ENCODE measurements at places on chromosomes 2 and 18.

DNA sequence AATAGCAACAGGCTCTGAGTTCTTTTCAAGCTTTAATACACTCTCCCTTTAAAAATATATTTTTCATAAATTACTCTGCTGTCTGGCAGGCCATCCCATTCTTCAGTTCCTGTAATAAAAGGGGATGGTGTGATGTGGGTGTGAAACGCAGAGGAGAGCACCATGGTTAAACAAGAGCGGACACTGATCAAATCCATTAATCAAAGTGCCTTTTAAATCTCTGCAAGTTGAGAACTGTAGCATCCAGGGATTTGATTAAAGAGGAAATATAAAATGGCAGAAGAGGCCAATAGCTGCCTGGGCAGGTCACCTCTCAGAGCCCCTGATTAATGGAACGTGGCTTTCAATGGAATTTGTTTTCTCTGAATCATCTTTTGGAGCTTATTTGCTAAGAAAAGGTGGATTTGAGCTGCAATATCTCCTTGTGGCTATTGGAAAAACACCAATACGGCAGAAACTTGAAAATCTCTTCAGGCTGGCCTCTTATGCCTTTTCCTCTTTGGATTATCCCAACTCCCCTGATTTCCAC lies 96.9 kb downstream of the ACTR3 start:
- no peak for DNase-seq

GRCh38 chr18:43735570-43735969 lies 458.3 kb upstream of the SYT4 start:
- no peak for DNase-seq

- DNase-seq = peak; percentile 100
Measured at GRCh38 chr2:160920791-160921303, 239.4 kb upstream of the TANK start.

DNA sequence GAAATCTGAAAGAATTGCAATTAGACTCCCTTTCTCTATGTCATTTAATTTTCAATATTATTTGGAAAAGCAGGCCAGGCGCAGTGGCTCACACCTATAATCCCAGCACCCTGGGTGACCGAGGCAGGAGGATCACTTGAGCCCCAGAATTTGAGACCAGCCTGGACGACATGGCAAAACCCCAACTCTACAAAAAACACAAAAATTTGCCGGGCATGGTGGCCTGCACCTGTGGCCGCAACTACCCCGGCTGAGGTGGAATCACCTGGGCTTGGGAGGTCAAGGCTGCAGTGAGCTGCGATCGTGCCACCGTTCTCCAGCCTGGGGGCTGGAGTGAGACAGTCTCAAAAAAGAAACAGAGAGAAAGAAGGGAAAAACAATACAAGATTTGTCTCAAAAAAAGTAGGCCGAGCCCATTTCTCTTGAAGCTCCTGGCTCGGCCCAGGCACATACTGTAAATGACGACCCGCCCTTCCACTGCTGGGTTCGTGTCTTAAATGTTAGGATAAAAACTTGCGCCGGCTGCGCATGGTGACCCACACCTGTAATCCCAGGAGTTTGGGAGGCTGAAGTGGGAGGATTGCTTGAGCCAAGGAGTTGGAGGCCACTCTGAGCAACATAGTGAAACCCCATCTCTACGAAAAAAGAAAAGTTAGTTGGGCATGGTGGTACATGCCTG lies 31.1 kb upstream of the GPC1 start:
- DNase-seq = no peak

GRCh38 chr2:28994679-28995078 lies 13.6 kb downstream of the TOGARAM2 start:
- no peak for DNase-seq

- DNase-seq = no peak
Measured at GRCh38 chr2:96423828-96424227, 81.3 kb downstream of the NEURL3 start.

GRCh38 chr2:203763241-203763937 lies 57.0 kb downstream of the CD28 start:
- no peak for DNase-seq

- no peak for DNase-seq
Measured at GRCh38 chr2:1665761-1666505, 78.4 kb downstream of the PXDN start.

DNA sequence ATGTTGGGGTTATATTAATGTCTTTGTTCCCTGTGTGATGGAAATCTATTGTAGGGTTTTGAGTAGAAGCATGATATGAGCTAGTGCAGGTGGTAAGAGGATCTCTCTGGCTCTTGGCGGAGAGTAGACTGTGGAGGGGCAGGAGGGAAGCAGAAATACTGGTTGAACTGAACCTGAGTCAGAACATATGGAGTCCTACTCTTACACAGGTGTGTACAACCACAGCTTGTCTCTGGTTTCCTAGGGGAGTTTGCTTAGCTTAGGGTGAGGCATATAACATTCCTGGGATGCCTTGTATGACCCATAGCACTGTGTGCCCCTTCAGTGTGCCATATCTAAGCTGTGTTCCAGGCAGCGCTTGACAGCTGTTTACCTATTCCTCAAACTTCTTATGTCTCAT lies 97.3 kb upstream of the GCFC2 start:
- no peak for DNase-seq

GRCh38 chr2:97967931-97968627 lies 27.7 kb downstream of the TMEM131 start:
- DNase-seq = no peak

DNA sequence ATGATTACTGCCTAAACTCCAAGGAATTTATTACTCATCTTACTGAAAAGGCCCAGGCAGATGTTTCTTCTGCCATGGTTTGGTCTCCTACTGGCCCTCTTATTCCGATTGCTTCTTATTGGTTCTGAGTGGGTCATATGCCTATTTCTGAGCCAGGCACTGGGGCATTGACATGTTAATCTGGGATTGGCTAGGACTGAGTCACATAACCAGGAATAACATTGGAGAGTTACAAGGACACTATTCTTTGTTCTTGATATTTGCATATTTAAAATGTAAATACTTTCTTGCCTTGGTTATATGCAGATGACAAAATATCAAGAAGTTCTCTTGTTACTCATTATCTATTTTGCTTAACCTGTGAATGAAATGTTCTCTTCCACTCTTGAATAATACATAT lies 534.4 kb upstream of the SLC39A10 start:
- DNase-seq = no peak

DNA sequence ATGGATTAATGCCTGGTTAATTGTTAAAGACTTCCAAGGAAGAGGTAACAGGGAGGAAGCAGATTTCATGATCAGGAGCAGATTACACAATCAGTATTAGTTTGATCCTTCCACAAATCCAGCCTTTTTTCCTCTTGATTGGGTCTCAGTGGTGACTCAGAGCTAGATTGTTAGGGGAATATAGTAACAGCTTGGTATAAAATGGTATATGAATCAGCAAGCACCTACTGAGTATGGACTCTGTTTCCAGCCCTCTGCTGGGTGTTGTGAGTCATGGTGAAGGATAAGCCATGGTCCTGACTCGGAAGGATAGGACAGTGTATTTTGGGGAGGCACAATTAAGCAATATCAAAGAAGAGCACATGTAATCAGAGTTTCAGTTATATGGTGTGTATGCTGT lies 272.4 kb upstream of the DPP10 start:
- no peak for DNase-seq

DNA sequence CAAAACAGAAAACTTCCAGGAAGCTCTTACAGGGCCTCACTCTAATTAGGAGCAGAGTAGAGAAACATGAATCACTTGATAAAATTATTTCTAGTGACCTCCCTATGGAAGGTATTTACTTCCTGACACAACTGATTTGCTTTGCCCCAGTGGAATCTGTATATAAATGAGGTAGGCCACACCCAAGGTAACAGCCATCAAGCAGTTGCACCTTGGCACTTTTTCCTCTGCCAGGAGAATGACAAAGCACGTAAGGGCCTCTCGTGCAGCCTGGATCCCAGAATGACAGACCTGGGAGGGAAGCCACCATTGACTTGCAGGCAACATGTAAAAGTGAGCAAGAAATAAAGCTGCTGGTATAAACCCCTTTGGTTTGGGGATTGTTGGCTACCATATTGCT lies 620.0 kb upstream of the SLC39A10 start:
- no peak for DNase-seq

DNA sequence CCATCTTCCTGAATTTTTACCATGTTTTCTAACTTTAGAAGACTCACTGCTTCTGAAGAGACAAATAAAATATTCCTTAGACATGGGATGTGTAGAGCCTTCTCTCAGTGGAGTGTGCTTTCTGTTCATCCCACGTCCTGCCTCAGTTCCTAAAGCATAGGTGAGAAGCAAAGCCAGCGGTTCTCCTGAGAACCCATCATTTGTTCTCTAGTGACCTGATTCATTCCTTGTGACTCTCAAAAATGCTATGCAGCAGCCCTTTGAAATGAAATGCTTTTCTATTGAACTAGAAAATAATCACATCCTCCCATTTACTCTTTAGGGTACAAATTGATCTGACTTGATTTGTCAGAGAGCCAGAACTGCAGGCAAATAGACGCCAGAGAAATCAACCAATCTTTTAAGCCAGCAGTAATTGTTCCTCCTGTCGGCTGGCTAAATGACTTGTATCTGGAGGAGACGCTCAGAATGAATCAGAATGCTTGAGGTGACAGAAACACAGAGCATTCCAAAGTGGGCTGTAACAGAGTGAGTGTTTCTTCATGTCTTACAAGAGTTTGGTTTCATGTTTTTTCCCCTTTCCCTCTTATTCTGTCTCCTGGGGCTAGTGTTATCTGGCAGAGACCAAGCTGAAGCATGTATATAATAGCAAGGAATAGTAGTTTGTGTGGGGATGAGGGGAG lies 81.3 kb upstream of the TMEM178A start:
- DNase-seq = peak; percentile 28

GRCh38 chr2:25085761-25086560 lies 44.1 kb downstream of the EFR3B start:
- DNase-seq = no peak

DNA sequence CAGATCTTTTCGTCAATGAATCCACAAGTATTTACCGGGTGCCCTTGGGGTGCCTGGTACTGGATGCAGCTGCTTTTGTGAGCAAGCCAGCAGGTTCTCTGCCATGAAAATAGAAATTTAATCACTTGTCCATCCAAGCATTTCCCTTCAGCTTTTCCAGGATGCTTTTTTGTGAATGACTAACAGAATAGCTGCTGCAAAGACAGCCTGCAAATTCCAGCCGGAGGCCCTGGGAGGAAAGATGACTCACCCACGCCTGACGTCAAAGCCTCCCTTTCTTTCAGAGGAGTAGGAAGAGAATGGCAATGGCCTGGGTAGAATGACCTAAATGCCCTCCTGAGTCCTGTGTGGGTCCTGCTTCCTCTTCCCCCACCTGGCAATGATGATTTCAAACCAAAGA lies 111.9 kb downstream of the AP1S3 start:
- peak; percentile 86 for DNase-seq

DNA sequence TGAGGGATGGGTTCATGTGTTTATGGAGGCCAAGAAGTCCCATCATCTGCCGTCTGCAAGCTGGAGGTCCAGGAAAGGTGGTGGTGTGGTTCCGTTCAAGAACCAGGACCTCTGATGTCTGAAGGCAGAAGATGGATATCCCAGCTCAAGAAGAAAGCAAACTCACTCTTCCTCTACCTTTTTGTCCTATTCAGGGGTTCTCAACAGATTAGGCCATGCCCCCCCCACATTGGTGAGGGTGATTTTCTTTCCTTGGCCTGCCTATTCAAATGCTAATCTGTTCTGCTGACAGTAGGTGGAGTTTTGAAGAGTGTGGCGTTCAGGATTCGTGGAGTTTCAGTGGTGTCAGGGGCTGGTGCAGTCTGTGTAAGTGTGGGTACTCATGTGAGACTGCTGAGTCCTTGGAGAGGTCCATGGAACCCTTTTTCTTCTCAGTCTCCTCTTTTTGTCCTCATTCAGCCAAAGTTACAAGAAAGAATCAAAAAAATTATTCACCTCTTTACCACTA lies 5.9 kb downstream of the MSL3B start:
- DNase-seq = no peak

DNA sequence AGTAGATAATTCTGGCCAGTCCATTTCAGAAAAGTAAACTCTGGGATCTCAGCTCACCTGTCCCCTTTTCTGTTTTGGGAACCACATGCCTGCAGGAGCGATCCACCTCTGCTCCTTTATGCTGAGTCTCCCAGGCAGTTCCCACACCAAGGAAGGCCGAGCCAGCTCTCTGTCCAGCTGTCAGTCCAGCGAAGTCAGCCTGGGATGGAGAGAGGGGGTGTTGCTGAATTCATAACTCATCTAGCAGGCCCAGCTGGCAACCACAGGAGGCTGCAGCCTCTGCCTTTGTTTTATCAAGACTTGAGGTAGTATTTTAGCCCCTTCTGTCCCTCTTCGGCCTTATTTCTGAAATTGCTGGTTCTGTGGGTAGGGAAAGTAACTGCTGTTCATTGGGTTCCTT lies 209.9 kb downstream of the ARL4C start:
- DNase-seq = no peak

DNA sequence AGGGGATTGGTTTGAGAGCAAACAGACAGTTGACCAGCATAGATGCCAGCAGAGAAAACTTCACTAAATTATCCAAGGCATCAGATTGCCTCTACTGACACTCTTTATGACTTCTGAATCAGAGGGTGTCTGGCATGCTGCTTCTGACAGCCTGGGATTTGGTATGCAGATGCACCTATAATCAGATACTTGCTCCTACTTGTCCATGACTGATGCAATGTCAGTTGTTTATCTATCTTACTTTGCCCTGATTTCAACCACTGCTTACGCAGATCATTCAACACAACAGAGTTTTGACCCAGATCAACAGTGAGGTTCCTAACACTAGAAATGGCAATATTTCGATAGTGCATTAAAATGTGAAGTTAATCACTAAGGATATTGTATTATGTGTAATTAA lies 22.6 kb upstream of the CALCRL start:
- DNase-seq = no peak

GRCh38 chr2:8022908-8023640 lies 658.8 kb upstream of the ID2 start:
- DNase-seq = no peak

GRCh38 chr2:73494031-73494430 lies 108.4 kb downstream of the ALMS1 start:
- DNase-seq = no peak

- DNase-seq = no peak
Measured at GRCh38 chr2:48691935-48692691, 63.4 kb downstream of the LHCGR start.

DNA sequence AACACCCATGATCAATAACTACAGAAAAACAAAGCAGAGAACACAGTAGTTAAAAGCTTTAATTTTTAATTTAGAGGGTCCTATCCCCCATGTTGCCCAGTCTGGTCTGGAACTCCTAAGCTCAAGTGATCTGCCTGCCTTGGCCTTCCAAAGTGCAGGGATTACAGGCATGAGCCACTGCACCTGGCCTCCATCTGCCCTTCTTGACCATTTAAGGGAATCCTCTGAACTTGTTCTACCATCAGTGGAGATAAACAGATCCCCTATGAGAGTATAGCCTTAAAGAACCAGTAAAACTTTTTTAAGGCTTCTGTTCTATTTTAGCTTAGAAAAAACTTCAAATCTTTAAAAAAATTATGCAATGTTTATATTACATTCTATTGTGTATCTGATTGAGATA lies 13.5 kb upstream of the ATP5MC3 start:
- no peak for DNase-seq

GRCh38 chr2:185335879-185336278 lies 402.7 kb upstream of the FSIP2 start:
- no peak for DNase-seq

Data from GM04503 (cell line).